ENCODE measurements at places on chromosomes 7 and 10. TPM values are rescaled to one million over a fixed set of nuclear protein-coding genes. Genes with fewer than 3 reads are reported as not detected.
A peak's percentile ranks its signal among the peaks of the same experiment; 100 is the strongest.

The IMPDH1 gene
- 54.2 TPM for total RNA-seq

The ADRB1 gene
- 0.35 TPM for total RNA-seq

GRCh38 chr7:138008588-138009349, 6.9 kb upstream of the CREB3L2 start:
- H3K27me3 ChIP-seq = no peaks in the 10 kb centered on the region
- peaks cover 18% of the 10 kb centered on the region for H3K4me1 ChIP-seq

DNA sequence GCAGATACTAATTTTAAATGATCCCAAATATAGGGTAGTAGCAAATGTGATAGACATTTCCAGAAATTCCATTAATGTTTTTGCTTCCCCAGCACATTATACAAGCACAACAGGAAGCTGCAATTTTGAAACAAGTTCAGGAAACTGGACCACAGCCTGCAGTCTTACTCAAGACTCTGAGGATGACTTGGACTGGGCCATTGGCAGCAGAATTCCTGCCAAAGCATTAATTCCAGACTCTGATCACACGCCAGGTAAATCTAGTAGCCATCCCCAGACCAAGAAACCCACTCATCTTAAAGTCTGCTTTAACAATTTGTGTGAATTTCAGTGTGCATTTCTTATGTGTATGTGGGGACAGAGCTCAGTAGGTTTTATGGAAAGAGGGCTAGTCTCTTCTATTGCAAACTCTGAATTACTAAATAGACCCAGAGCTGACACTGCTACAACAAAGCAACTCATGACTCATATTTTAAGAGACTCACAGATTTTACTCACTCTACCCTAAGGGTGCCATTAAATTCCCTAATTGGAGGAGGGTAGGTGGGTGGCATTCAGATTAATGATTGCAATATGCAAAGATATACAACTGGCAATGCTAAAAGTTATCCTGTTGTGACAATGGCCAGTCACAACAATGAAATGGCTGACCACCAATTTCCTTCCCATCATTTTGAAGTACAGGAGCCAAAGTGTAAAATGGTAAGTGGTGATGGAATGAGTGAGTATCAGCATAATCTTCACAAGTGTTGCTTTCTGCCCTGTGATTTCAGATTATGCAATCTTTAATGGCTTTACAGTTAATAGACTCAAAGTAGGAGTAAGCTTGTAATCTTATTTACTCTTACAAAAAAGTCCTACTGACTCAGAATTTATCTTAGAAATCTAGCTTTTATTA, 317.6 kb upstream of the PLXDC2 start:
- H3K27me3 ChIP-seq = no peaks in the 10 kb centered on the region
- H3K4me1 ChIP-seq = peaks cover 12% of the 10 kb centered on the region
- no peak overlapping the region for H3K27ac ChIP-seq

DNA sequence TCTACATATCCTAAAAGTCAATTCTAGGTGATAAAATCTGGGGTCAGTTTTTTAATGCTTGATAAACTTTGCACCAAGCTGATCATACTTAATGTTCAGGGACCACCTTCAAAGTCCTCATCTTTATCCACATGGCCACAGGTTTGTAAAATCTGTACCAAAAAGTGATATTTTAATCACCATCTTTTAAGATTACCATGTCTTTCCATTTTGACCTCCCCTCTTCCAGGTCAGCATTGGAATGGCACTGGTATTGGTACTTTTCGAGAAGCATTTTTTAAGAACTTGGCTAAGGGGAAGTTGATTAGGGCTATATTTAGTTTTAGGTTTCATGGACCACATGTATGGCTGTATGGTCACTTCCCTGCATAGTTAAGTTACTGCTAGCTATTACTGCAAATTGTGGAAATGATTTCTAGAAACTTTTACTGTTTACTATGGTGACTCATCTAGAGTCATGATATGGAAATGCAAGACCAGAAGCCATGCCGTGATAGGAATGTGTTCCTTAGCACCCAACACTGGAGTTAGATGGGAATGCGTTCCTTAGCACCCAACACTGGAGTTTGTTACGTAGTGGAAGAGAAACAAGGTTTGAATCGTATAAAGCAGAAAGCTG, 50.8 kb upstream of the ABLIM1 start:
- peaks cover 32% of the 10 kb centered on the region for H3K4me1 ChIP-seq
- no peak overlapping the region for H3K27ac ChIP-seq
- no peak overlapping the region for H3K4me3 ChIP-seq
- H3K36me3 ChIP-seq = no peaks in the 10 kb centered on the region

- peaks cover 58% of the 10 kb centered on the region for H3K27me3 ChIP-seq
- no peaks in the 10 kb centered on the region for H3K36me3 ChIP-seq
- H3K27ac ChIP-seq = peak overlapping the region; percentile 44
- peaks cover 74% of the 10 kb centered on the region for H3K4me1 ChIP-seq
- DNase-seq = no peak
Observed at GRCh38 chr10:35691522-35692236, 49.6 kb upstream of the FZD8 start.
